ENCODE measurements at places on chromosomes 5 and 9.

DNA sequence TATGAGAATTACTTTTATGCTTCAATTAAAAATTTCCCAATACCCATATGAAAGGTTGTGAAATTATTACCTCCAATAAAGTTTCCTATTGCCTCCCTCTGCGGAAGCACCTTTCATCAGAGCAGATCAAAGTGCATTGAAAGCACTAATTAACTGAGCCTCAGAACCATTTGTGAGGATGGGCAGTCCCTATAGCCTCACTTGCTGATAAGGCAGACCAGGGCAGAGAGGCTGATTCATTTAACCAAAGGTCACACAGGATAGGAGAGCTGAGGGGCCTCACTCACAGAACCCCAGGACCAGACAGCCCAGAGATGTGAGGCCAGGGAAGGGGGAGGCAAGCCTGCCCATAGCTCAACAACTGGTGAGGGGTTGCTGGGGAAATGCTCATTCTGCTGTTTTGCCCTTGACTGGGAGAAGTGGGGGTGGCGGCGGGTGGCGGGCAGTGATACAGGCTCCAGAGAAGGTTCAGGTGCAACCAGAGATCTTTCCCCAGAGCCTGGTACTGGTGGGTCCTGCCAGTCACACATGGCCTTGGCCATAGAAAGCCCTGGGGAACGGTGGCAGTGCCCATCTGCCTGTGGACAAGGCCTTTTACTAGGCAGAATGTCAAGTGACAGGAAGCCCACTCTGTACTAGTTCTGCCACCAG is 57.9 kb downstream of the MACROH2A1 start:
- no peak for DNase-seq

GRCh38 chr9:75027187-75028107 is 646 bp downstream of the CARNMT1 start:
- DNase-seq = peak; percentile 44

DNA sequence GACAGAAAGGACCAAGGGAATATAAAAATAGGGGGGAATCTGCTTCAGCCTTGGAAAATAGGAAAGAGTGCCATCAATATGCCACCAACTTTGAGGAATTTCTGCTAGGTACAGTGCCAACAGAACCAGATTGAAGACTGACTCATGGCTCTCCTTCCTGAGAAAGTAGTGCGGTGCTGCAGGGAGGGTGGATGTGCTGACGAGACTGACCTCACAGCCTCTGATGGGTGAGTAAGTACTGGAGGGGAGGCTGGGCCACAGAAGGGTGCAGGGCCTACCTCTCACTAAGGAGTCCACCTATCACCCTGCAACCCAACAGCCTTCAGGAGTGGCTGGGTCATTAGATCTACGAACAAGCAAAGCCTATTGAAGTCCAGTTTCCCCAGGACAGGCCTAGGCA is 187.6 kb downstream of the GABBR2 start:
- no peak for DNase-seq

DNA sequence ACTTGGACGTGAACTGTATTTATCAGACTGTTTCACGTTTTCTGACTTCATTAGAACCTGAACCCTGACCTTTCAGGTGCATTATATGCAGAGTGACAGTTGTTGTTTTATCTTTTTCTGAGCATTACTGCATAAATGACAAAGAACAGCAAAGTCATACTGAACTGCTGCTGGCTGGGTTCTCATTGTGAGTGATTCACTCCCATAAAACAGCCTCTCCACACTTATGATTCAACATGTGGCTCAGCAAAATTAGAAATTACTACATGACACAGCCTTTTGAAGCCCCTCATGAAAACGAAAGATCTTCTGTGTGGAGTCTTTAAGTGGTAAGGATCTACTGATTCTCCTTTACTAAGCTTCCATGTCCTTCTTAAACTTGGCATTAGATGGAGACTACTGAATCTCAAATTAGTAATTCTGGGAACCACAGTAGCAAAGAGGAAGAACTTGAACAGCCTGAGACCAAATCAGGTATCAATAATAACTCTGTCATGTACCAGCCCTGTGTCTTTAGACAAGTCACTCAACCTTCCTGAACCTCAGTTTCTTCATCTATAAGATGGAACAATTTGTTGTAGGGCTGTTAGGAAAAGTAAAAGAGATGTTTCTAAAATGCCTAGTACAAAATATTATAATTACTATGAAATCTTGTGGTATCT is 172.3 kb upstream of the GNA14 start:
- DNase-seq = no peak

DNA sequence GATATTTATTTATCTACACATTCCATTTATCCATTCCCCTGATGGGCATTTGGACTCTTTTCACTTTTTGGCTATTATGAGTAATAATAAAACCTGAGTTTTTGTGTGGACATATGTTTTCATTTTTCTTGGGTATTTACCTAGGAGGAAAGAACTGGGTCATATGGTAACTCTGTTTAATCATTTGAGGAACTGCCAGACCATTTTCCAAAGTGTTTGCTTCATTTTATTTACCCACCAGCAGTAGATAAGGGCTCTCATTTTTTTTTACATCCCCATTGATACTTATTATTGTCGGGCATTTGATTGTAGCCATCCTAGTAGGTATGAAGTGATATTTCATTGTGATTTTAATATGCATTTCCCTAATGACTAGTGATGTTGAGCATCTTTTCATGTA is 7.7 kb upstream of the PTPDC1 start:
- no peak for DNase-seq

DNA sequence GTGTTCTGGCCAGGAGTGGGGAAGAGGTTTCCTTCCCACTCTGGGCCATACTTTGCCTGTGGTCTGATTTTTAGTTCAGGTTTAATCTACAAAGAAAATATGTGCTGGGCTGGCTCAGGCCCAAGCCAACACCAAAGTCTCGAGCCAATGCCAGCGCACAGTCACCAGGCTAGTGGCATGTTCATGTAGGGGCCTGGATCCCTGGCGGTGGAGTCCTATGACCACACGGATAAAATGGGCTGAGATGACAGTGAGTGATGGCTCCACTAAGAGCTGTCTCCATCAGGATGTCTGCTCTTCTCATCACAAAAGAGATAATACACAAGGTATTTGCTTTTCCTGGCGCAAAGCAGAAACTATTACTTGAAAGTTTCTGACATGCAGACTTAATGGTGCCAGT is 92.9 kb upstream of the PTPN3 start:
- no peak for DNase-seq

DNA sequence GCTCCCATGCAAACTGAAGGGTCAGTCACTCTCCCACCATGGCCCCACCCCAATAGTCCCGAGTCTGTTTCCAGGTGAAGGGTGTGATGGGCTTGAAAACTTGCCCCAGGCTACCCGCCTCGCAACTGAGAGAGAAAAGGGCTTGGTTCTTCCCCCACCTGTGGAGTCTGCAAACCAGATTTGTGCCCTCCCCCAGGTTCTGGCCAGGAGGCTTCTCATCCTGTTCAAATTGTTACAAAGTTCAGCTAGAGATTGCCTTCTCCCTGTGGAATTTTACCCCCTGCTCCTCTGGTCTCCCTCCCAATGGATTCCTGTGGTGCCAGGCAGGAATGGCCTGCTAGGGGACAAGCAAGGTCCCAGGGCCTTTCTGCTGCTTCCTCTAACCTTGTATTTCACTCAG is 93.1 kb upstream of the ACO1 start:
- DNase-seq = no peak

- no peak for DNase-seq
Measured at GRCh38 chr5:163878490-163878889, 373.1 kb downstream of the MAT2B start.

DNA sequence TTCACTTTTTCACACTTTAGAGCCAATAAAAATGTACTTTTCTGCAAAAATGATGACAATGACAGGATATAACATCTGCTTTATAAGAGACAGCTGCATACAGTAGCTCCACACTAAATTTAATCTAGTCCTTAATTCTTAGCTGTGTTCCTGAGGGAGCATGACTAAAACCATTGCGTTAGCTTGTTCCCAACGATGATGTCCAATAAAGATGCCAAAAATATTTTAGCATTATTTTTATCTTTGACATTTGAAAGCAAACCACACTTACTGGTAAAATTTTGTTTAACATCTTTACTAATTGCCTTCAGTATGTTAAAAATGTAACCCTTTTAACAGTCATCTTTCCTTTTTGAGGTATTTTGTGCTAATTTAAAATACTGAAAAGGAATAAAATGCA is 382.7 kb downstream of the CHSY3 start:
- DNase-seq = no peak

DNA sequence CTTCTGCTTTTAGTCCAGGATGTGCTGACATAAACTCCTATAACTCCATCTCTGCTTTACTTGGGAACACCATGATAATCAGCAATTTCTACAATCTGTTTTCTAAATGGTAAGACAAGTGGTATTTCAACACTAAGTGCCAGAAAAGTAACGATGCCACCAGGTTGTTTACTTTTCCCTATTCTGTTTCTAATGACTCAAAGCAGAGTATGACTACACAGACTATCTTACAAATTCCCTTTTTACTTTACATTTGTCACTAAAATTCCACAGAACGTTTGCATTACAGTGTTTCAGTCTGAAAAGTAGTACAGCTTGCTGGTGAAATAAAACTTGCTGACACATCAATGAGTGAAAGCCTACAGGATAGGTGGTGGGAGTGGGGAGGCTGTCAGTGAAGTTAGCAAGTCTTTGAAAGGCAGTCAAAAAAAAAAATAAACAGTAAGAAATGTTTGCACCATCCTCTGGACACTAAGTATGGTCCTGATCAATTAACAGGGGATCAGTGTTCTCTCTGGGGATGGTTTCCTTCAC is 186.5 kb downstream of the LURAP1L start:
- no peak for DNase-seq

- no peak for DNase-seq
Measured at GRCh38 chr9:114248299-114248707, 74.6 kb upstream of the ORM1 start.

GRCh38 chr5:148965511-148966265 is 97.2 kb downstream of the SH3TC2 start:
- DNase-seq = no peak

- no peak for DNase-seq
Measured at GRCh38 chr5:133525126-133525525, 87.2 kb downstream of the FSTL4 start.

DNA sequence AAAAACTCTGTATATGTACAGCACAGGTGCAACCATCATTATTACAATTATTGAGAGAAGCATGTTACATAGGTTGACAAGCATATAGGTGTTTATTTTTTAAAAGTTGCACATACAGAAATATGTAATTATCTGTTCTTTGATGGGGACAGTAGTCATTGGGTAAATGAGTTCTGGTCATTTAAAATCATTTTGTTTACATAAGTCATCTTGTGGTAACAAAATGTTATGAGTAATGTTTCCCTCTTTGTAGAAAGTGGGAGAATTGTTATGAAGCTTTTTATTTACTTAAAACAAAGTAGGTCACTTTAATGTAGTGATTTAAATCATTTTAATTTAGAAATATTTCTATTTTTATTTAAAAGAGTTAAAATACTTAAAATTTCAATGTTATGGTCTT is 33.8 kb upstream of the FBXL17 start:
- DNase-seq = no peak

DNA sequence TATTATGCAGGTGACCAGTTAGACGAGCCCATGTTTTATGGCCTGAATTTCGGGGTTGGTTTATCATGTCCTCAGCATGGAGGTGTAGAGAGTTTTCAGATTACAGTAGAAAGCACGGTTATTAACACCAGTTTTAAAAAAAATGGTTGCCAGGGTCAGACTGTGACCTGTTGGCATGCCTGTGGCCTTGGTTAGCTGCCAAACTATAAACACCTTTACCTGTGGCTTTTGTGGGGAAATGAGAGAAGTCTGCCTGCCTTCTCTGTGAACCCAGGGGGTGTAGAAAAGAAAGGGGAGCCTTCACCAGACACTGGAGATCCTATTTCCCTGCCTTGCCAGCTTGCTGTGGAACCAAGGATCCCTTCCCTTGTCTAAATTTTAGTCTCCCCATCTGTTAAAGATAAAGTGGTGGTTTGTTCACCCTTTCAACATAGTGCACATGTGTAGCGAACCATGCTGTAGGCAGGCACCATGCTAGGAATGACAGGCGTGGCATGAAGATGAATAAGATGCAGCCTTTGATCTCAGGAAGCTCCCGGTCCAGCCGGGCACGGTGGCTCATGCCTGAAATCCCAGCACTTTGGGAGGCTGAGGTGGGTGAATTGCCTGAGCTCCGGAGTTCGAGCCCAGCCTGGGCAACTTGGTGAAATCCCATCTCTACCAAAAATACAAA is 6.1 kb upstream of the PHF19 start:
- no peak for DNase-seq

- DNase-seq = no peak
Measured at GRCh38 chr9:33378121-33378795, 24.1 kb downstream of the AQP7 start.

DNA sequence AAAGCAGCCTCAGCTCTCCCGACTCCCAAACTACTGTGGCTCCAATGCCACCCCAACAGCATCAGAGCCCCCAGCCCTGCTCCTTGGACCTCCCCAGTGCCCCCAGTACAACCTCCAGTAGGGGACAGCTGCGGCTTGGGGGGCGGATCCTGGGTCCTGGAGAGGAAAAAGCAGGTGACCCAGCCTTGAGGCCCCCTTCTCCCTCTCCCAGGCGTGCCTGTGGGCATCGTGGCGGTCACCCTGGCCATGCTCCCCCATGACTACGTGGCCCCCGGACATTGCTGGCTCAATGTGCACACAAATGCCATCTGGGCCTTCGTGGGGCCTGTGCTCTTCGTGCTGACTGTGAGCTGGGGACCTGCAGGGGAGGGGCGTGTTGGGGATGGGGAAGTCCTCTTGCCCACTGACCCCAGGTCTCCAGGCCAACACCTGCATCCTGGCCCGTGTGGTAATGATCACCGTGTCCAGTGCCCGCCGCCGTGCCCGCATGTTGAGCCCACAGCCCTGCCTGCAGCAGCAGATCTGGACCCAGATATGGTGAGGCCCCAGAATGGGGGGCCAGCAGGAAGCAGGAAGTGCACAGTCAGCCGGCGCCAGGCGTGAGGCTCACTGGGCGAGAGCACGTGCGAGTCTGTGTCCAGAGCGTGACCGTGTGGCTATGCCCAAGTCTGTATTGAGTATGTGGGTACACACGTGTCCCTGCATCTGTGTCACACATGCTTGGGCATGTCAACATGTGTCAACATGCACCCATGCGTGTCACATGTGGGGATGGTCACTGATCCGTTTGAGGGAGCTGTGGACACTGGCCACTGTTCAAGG is 19.0 kb downstream of the ADGRD2 start:
- DNase-seq = no peak

DNA sequence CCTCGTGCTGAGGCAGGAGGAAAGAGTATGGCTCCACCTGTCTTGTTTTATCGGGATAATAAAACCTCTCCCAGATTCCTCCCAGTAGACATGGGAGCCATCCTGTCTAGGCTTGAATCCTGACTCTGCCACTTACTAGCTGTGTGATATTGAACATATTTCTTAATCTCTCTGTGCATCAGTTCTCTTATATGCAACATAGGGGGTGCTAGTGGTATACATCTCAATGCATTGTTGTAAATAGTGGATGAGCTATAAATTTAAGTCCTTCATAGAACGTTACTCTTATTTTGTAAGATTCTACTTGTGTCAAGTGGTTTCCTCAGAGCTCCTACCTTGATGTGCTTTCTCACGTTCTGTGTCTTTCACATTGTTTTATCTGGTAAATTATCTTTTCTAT is 417.7 kb upstream of the POU5F2 start:
- DNase-seq = no peak
